Right lung (tissue), 10 donors: ENCODE measurements at places on chromosomes 1 and 21. TPM values are rescaled to one million over a fixed set of nuclear protein-coding genes. Genes with fewer than 3 reads are reported as not detected.

Gene CAMK1G
- 9.1 TPM for polyA plus RNA-seq

Gene GNG4
- 2.8 TPM for polyA plus RNA-seq

Gene AMY1B
- not detected for polyA plus RNA-seq

Gene SPATA1
- 3.5 TPM for polyA plus RNA-seq

Gene TMEM82
- 0.16 TPM for polyA plus RNA-seq

DNA sequence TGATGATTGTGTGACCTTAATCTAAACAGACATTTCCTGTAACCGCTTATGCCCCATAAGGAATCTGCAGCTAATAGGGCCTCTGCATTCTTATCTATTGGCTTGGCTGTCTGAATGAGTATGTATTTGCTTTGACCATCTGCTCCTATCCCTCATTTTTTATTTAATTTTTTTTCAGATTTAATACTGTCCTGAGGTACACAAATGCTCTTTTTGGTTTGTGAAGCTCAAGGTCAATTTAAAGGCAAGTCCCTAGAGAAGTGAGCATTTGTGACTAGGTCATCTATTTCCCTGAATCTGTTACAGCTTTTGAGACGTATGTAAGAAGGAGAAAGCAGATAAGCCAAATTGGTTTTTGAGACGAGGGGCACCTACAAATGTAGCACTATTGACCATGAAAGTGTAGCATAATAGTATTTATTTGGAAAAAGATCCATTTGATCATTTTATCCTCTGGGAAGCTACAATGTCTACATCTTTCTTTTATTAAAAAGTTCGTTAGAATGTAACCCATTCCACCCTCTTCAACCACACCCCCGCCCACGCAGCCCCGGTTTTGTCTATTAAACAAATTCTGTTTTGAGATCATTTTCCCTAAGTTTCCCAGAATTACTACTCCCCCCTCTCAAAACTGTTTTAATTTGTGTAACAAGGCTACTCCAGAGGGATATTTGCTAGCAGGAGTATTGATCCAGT is 69.2 kb upstream of the HSPA13 start:
- no peak for DNase-seq

DNA sequence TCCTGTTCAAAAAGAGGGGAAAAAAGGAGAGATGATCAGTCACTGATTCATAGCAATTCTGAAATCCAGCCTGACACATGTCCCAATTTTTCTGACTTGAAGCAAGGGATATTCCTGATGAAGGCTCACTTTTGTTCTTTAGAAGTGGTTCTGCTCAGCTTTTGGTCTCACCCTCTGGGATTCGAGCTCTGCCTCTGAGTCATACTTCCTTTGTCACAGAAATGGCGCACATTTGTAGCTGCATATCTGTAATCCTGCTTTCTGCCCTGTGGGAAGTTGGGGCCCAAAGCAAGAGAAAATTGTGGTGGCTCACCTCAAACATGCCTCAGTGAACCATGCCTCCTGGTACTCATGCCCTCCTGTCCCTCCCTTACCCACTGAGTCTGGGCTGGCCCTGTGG is 22.3 kb upstream of the FAM78B start:
- DNase-seq: no peak

DNA sequence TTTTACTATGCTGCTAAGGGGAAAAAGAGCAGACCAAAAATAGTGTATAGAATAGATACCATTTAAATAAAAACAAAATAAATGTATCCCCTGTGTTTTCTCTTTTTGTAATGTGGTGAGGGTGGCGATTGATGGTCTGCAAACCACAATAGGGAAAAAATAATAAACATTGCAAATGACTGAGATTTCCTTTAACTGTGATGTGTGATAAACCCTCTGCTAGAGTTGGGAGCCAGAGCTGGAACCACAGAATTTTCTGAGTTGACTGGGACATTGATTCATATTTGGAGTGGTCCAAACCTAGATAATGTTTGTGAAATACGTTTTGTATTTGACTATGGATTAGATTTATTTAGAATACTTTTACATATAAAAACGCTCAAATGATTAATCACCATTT is 70.6 kb upstream of the PTGFR start:
- no peak for DNase-seq

DNA sequence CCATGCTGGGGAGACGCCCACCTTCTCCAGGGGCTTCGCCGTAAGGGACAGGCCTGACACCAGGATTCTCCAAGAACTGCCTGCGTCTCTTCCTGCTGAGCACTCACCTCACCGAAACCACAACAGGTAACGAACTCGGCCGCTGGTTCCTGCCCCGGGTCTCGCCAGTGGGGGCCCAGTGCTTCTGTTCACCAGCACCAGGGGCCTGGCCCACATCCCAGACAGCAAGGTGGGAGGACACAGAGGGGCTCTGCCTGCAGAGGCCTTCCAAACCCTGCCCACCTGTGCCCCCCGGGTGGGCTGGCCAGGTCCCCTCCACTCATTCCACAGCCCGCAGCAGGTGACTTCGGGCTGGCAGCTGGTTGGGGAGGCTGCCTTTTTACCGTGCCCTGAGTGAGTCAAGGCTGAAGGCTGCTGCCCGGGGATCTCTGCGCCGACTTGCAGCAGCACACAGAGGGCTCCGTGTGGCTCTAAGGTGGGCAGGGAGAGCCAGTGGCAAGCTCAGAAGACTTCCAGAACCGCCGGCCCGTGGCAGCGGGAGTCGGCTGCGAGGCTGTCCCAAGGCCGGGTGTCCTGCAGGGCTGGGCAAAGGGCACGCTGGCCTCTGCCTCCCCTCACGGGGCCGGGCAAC is 14.7 kb upstream of the COL18A1 start:
- no peak for DNase-seq

DNA sequence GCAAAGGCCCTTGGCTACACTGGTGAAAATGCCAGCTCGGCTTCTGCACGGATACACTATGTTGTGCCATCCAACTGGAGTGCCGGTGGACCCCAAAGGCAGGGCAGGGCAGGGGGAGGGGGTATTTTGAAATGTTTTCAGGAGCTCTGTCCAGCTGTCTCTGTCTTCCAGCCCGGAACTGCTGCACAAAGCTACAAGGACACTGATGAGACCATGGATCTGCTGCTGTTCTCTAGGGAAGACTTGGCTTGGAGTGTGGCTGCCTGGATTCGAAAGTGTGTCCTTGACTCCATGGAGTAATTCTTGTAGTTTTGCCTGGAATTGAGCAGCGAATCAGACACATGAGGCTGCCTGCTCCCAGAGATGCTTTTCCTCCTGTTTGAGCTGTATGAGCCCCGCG is 42.4 kb downstream of the TTC39A start:
- DNase-seq: no peak

DNA sequence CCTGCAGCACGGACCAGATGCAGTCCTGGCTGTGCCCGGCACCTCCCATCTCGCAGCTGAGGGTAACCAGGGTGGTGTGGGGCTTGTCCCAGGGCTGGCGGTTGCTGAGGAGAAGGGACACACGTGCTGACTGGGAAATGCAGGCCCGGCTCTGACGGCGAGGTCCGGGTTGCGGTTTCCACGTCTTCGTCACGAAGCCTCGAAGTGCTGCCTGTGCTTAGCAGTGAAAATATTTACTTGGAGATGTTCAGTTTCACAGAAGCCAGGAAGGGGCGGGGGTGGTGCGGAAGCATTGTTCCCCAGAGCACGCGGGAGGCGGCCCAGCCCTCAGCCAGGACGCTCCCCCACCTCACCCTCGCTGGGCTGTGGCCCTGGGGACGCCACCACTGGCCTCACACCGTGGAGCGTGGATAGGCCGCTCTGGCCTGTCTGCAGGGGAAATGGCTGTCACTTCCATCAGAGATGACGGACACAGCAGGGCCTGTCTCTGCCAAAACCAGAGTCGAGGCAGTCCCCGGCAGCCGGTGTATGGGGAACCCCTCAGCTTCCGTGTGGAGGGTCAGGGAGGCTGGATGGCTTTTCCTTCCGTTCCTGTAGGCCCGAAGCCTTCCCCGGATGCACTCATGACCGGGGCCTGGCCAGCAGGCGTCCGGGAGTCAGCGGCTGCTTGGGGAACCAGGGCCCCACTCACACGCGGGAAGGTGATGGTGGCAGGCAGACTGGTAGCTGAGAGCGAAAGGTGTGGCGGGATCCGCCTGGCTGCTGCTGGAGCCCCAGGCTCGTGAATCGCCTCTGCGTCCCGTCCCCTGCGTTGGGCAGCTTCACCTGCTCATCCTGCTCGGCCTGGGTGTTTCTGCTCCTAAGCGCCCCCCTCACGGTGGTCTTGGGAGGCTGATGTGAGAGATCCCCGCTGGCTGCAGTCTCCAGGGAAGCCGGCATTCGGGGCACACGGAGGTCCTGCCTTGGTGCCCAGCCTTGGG is 14.7 kb upstream of the POFUT2 start:
- DNase-seq: no peak

GRCh38 chr21:37041706-37042271 is 31.1 kb downstream of the PIGP start:
- DNase-seq: no peak

- peak; percentile 64 for DNase-seq
Observed at GRCh38 chr1:30877205-30877912, 31.2 kb downstream of the SDC3 start.

- DNase-seq: no peak
Observed at GRCh38 chr21:29601047-29601446, 302.3 kb downstream of the BACH1 start.

DNA sequence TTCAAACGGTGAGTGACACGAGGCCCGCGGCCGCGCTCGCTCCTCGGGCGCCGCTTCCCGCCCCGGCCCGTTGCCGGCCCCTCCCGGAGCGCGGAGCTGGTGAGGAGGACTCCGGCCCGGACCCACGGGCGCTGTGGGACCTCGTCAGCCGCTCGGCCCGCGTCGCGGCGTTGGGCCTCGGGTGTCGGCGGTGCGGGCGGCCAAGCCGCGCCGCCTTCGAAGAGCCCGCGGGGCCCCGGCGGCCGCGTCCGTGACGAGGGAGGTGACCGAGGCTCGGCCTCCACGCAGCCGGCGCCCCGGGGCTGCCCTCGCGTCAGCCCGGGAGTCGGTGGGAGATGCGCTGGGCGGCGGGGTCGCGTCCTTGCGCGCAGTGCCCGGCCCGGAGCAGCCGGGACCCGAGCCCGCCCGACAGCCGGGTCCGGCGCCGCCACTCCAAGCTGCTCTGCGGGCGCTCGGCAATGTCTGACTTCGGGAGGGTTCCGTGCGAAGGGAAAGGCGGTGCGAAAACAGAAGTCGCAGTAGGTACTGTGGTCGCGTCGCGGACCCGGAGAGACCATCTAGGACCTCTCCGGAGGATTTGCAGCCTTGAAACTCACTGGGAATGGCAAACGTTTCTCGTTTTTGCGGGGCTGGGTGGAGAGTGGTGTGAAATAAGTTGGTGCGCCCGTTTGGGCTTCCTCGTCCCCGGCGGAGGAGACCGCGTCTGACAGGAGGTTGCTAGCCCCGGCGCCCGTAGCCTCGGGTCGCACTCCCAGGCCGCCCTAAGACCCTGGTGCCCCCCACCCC is 829 bp downstream of the SPEN start:
- DNase-seq: no peak

- DNase-seq: no peak
Observed at GRCh38 chr1:203196371-203196770, 9.9 kb upstream of the CHI3L1 start.

- DNase-seq: no peak
Observed at GRCh38 chr21:27536319-27536718, 569.4 kb upstream of the ADAMTS5 start.

DNA sequence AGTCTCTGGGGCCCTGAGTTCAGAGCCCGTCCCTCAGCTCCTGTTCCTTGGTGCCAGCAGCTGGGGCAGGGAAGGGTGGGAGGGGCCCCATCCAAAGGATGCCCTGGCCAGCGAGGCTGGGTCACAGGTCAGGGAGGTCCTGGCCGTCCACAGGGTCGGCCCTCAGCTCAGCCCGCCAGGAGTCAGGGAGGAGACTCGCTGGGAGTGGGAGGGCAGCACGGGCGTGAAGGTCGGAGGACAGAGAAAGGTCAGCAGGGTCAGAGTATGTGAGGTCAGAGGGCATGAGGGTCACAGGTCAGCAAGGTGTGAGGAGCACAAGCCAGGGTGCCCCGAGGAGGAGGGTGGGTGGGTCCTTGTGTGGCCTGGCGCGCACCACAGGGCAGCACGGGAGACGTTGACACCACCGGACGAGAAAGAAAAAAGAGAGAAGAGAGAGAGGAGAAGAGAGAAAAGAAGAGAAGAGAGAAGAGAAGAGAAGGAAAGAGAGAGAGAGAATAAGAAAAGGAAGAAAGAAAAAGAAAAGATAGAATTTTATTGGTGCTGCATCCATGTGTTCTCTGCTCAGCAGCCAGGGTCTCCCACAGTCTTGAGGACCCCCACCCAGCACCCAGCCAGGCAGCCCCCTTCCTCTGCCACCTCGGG is 7.1 kb downstream of the PERM1 start:
- no peak for DNase-seq

GRCh38 chr1:34876406-34876805 is 16.9 kb upstream of the SMIM12 start:
- no peak for DNase-seq

DNA sequence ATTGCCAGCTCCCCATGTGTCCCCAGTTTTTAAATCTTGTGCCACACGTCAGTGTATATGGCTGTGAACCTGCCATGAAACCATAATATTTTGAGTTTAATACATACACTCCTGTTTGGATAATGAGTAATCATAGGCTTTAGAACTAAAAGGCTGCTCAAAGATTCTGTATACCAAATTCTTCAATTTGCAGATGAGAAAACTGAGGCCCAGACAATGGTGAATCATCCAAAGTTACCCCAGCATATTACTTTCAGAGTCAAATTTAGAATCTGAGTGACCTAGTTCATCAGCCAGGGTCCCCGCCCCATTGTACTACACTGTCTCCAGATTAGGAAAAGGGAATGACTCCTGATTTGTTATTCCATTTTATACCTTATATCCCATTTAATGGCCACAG is 224.6 kb downstream of the FGGY start:
- DNase-seq: no peak

GRCh38 chr1:157073944-157074685 is 25.5 kb downstream of the ETV3L start:
- DNase-seq: peak; percentile 60

DNA sequence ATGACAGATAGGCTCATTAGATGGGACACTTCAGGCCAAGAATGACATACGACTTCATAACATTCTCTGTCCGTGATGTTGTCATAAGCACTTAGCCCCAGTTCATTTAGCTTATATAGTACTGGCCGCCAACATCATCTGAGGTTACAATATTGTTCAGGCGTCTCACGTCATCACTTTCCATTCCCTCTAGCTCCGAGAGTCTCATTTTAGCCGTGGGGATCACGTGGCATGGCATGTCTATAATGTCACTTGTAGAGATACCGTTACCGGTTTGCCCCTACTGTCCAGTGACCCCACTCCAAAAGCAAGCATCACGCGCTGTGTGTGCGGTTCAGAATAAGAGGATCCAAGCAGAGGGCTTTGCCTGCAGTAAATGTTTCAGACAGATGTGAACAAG is 34.6 kb upstream of the HEATR1 start:
- no peak for DNase-seq

DNA sequence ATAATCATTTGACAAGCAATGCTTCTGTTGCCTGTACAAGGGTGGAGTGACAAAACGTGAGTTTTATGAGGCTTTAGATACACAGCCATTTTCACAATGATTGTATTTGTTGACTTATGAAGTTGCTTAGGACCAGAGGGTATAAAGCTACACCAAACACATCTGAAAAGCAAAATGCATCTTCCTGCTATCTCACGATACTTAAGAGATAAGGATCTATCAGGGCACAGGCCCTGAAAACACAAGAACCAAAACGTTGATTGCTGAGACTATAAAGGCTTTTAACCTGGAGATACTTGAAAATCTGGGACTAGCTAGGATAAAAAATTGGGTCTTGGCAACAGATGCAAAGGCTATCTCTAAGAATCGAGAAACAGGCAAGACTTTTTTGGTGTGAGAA is 115.7 kb downstream of the SLC5A9 start:
- DNase-seq: no peak
